ENCODE measurements at places on chromosomes 11 and 22.
A peak's percentile ranks its signal among the peaks of the same experiment; 100 is the strongest.

- no peak for DNase-seq
Measured at GRCh38 chr11:124669193-124669592, 4.3 kb downstream of the SIAE start.

GRCh38 chr11:12800032-12800671 lies 125.9 kb downstream of the TEAD1 start:
- DNase-seq: no peak

- DNase-seq: no peak
Measured at GRCh38 chr11:977830-978720, 52.4 kb downstream of the AP2A2 start.

DNA sequence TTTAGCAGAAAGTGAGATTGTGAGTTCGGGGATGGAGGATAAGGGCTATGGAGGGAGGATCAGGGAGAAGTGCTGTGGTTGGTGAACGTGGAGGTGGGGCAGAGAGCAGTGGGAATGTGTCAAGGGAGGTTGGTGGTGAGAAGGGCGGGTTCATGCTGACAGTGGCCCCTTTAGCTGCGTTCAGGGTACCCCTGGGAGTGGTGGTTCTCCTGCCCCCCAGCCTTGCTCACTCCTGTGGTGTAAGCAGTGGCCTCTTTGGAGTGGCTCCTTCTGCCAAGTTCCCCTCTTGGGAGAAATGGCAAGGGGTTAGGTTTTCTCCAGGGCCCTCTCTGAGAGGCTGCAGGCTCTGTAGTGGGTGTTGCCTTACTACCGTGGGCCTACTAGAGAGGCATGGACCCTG lies 16.1 kb upstream of the NECTIN1 start:
- no peak for DNase-seq

GRCh38 chr11:63670096-63670432 lies 1.1 kb downstream of the ATL3 start:
- DNase-seq: no peak

- DNase-seq: no peak
Measured at GRCh38 chr22:46046299-46046685, 69.3 kb upstream of the WNT7B start.

GRCh38 chr11:84671325-84671999 lies 955.7 kb downstream of the DLG2 start:
- no peak for DNase-seq

GRCh38 chr22:48729499-48730171 lies 1098.0 kb downstream of the BRD1 start:
- no peak for DNase-seq

DNA sequence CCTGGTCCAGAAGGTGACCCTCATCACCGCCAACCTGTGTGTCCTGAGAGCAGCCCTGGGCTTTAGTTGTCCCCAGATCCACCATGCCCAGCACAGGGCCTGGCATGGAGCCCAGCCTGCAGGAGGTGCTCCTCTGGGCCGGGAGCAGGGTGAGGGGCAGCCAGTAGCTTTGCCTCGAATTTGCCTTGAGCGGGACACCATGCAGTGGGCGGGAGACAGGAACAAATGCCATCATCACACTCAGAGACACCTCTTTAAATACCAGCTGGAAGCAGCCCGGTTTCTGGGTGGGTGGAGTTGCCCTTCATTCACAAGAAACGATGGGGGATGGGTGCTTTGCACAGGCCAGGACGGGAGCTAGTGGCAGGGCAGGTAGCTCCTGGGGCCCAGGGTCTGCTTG lies 19.3 kb downstream of the FLRT1 start:
- no peak for DNase-seq

- peak; percentile 60 for DNase-seq
Measured at GRCh38 chr22:39300186-39300830, 19.1 kb downstream of the RPL3 start.

- no peak for DNase-seq
Measured at GRCh38 chr11:62665599-62666258, 617 bp downstream of the CSKMT start.

GRCh38 chr11:65525546-65526480 lies 930 bp downstream of the SCYL1 start:
- no peak for DNase-seq

DNA sequence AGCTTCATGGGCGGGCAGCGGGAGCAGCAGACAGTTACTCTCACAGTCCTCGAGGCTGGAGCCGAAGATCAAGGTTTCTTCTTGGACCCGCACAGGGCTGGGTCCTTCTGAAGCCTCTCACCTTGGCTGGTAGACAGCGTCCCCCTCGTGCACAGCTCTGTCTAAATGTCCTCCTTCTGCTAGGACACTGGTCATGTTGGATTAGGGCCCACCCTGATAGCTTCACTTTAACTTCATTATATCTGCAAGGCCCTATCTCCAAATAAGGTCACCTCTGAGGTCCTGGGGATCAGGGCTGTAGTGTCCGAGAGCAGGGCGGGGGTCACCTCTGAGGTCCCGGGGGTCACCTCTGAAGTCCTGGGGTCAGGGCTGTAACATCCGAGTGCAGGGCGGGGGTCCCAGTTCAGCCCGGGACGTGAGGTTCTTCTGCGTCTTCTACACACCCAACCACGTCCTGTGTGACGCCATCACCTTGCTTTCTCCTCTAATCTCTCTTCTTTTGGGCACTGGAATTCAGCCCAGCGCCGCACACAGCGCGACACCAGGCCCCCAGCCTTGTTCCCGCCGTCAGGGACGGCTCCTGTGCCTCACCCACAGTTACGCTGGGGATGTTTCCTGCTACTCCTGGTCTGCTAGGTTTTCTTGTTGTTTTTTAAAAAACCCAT lies 34.1 kb upstream of the TOLLIP start:
- DNase-seq: no peak

GRCh38 chr11:9320047-9320446 lies 5.7 kb upstream of the TMEM41B start:
- no peak for DNase-seq

- no peak for DNase-seq
Measured at GRCh38 chr11:9092072-9092471, 673 bp upstream of the SCUBE2 start.

DNA sequence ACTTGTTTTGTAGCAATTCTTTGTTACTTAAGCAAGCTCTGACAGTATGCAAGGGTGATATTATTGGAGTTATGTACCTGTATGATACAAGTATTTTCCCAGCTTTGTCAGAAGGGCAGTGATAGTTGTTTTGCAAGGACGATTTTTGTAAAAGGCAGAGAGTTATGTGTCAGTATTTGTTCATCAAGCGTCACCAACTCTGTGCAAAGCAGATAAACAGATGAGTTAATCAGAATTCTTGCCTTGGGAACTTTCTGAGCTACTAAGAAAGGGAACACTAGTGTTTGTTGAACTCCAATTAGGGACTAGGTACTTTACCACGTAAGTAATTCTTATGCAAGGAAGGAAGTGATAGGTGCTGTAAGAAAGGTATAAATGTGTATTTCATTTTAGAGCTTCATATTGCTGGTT lies 1.4 kb downstream of the USP47 start:
- no peak for DNase-seq
